ENCODE measurements at places on chromosomes 3 and 15. TPM values are rescaled to one million over a fixed set of nuclear protein-coding genes. Genes with fewer than 3 reads are reported as not detected.

GRCh38 chr15:100695048-100695447, 92.7 kb downstream of the ASB7 start:
- no peak for DNase-seq

- no peak for DNase-seq
Observed at GRCh38 chr3:119296727-119297122, 2.5 kb downstream of the ARHGAP31 start.

- DNase-seq, result no peak
Observed at GRCh38 chr15:79656151-79657000, 224.2 kb downstream of the MINAR1 start.

DNA sequence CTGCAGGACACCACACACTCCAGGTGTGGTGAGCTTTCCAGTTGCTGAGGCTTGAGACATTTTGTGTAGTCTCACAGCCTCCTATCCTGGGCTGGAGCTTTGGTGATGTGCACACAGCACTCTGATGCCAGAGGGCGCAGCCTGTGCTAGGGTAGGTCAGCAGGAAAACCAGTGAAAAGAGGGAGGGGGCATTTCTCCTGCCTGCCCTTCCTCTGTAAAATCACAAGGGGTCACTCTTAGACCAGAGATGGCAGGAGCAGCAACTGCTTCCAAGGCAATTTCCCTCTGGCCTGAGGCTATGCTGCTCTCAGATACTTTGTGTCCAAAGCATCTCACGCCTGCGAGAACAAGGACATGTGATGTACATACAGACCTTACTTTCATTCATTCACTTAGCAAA, 16.5 kb upstream of the MUSTN1 start:
- no peak for DNase-seq

DNA sequence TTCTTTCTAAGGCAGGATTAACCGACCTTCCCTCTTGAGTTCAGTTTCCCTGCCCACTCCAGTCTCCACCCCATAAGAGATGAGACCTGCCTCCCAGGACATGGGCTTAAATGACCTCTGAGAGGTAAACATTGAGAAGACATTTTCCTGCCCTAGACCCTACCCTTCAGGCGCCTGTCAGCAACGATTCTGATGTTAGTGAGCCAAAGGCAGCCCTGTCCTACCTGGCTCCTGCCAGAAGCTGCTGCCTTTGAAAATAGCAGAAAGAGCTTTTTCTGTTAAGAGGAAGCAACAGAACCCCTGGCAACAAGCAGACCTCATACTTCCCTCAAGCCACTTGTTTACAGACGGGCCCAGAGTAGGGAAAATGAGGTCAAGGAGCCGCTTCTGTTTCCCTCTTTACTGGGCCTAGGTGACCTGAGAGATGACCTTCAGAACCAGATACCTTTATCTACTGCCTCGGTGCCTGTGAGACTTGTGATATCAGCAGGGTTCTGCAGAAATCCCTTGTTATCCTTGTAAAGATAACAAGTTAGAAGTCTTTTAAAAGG, 52.0 kb downstream of the CD200R1L start:
- no peak for DNase-seq

The MYL3 gene
- total RNA-seq, result not detected

GRCh38 chr3:33991673-33992072, 193.2 kb downstream of the PDCD6IP start:
- DNase-seq, result no peak

The RTP3 gene
- not detected for total RNA-seq
